CD4-positive, alpha-beta T cell treated with Interleukin-15 for 1 hour (primary cell): ENCODE measurements at places on chromosomes 7 and 10.
A peak's percentile ranks its signal among the peaks of the same experiment; 100 is the strongest.

DNA sequence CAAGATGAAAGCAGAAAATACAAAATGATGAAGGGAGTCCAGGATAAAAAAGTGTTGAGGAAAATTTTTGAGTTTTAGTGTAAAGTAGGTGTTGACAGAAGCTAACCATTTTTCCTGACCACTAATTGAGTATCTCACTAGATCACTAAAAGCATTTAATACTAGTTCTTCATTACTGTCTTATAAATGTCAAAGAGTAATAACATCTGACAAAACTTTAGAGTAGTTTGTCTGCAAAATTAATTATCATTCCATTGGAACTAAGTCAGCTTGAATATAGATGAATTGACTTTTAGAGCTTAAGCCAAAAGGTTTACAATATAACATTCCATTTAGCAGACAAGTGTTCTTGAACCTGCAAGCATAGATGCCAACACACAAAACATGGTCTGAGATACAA lies 232.9 kb downstream of the FOXP2 start:
- DNase-seq = no peak

DNA sequence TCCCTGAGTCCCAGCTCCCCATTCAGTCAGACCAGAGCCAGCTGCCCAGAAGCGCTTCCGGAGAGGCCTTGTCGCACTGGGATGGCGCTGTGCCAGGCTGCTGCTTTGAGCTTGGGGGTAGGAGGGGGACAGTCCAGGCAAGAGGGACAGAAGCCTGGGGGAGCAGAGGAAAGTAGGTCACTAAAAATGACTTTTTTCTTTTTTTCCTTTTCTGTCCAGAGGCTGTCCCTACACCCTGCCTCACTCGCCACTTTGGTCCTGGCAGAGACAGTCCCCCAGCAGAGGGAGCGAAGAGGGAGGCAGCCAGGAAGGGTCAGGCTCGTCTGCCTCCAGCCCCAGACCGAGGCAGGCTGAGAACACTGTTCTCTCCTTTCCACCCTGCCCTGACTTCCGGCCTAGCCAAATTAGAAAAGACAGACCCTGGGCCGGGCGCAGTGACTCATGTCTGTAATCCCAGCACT lies 15.8 kb upstream of the TRIM8 start:
- DNase-seq = no peak

DNA sequence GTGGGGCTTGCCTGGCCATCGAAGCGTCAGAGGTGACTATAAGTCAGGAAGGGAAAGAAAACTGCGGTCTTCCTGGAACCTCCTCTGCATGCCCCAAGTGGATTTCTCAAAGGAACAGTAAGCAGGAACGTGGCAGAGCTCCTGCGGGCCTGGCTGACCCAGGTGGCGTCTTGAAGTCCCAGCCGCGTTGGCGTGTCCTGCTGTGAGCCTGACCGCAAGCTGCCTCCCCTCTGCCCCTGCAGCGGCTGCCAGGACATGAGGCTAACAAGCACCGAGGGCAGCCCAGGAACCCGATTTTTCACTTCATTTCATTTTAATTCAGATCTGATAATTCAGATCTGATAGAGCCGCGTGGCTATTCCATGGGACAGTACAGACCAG lies 55.4 kb downstream of the NKX6-2 start:
- no peak for DNase-seq

- no peak for DNase-seq
Observed at GRCh38 chr10:34219753-34220548, 595.1 kb downstream of the PARD3 start.

DNA sequence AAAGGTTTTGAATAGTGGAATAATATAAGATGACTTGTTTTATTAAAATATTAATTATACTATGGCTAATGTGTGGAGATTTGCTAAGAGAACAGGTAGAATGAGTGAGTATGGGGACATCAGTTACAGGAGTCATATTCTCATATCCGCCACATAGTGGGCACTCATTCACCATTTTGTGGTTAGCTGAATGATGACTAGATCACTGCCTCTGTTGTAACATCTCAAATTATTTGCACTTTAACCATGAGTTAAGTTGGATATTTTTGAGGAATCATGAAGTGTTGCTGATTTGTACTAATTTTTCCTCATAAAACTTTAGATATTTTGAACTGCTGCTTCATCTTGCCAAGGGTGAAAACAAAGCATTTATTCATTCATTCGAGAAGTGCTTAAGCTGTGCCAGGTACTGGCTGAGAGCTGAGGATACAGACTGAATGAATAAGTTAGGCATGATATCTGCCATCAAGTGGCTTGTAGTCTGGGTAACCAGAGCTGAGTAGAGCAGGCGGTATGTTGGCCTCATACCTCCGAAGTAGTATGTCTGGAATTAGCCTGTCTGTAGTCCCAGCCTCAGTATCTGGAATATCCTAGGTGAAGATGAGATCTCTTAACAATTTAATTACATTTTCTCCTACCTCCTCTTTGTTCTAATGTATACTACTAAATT lies 100.5 kb downstream of the ZEB1 start:
- DNase-seq = no peak

DNA sequence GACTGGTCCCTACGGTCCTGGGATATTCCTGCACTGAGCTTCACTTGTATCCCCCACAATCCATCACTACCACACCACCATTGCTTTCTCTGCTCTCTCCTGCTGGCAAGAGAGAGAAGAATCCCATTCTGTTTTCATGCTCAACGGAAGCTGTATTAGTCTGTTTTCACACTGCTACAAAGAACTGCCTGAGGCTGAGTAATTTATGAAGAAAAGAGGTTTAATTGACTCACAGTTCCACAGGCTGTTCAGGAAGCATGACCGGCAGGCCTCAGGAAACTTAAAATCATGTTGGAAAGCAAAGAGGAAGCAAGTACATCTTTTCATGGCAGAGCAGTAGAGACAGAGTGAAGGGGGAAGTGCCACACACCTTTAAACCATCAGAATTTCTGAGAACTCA lies 260.4 kb upstream of the LYZL1 start:
- DNase-seq = no peak

DNA sequence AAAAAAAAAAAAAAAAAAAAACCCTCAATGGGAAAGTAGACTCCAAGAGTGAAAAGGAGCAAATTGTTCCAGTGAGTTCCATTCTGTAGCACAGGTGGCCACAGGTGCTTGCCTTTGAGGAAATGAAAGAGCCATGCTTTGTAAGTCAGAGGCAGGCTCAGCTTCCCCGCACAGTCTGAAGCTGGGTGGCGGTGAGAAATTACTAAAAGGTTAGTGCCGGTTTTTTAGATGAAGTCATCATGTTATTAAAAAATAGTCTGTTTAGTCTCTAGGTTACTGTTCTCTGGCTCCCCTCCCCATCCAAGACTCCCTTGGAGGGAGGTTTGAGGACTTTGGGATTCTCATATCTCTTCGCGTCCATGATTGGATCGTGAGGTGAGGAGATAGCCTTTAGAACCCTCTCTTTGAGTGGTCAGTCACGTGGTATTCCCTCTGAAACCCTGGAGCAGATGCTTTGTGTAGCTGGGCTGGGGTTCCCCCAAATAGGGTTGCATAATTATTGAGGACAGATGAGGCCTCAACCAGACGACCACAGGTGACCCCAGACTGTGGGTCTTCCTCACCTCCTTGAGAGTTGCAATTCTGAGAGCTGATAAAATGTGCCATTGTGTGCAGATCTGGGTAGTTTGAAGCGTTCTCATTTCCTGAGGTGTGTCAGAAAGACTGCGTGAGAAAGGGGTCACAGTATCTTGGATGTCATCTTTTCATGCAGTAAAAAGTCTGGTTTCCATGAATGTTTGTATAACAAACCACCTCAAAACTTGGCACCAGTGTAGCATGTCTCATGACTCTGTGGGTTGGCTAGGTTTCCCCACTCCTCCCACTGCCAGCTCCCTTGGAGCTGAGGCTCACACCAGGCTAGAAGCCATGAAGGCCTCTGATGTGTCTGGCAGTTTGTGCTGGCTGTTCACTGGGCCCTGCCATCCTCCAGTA lies 27.1 kb downstream of the OGDH start:
- DNase-seq = peak; percentile 73

GRCh38 chr10:87053577-87054181 lies 33.6 kb downstream of the FAM25A start:
- DNase-seq = no peak

DNA sequence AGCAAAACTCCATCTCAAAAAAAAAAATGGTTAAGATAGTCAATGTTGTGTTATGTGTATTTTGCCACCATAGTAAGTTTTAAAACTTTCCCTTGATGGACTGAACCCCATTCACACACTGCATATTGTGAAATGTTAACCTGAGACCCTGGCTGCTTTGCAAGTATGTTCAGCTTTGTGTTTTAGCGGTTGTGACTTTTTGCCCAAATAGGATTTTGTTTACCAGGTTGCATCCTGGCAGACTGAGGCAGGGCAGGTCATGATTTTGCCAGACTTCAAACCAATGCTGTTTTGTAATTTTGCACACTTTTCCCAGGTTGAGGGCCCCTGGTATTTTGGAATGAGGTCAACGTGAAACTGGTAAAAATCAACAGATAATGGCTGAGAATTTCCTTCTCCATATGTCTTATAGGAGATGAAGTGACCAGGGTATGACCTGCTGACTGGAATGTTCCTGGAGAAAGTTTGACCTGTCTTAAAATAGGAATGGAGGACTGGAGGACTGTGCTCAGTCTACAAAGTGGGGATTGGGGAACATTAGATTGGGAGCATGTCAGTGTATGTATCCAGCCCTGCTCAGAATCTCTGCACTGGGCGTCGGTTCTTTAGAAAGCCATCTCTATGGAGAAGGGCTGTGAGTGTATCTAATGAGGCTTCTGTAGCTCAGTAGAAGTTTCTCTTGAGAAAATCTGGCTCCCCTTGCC lies 76.2 kb downstream of the LRGUK start:
- no peak for DNase-seq

GRCh38 chr10:113939212-113939860 lies 84.9 kb downstream of the NHLRC2 start:
- DNase-seq = no peak

DNA sequence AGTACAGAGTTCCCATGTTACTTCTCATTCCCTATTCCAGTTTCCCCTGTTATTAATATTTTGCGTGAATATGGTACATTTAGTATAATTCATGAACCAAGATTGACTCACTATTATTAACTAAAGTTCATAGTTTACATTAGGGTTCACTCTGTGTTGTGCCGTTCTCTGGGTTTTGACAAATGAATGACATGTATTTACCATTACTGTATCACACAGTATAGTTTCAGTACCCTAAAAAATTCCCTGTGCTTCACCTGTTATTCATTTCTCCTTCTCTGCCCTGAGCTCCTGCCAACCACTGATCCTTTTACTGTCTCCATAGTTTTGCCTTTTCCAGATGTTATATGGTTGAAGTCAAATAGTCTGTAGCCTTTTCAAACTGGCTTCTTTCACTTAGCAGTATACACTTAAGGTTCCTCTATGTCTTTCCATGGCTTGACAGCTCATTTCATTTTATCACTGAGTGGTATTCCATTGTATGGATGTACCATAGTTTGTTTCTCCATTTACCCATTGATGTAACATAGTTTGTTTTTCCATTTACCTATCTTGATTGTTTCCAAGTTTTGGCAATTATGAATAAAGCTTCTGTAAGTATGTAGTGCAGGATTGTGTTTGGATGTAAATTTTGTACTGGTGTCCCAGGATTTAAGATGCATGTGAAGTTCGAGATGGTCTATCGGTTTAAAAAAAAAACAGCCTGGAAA lies 58.8 kb downstream of the CDK14 start:
- DNase-seq = no peak

DNA sequence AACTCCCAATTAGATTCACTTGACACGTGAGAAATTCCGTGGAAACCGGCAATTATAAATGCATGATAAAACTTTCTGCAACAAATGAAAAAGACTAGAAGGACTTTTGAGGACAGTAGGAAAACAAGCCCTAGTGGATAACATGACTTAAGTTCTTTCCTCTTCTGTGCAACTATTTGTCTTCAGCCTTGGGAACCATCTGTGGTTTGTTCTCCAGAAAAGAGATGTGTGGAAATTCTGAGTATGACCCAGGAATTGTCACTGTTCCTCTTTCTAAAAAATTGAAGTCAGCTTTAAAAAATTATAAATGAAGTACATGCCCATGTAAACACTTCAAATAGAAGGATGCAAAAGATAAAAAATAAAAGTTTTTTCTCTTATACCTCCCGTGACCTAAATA lies 128.6 kb upstream of the SVIL start:
- no peak for DNase-seq

- no peak for DNase-seq
Observed at GRCh38 chr7:39367943-39368342, 198.3 kb upstream of the YAE1 start.

DNA sequence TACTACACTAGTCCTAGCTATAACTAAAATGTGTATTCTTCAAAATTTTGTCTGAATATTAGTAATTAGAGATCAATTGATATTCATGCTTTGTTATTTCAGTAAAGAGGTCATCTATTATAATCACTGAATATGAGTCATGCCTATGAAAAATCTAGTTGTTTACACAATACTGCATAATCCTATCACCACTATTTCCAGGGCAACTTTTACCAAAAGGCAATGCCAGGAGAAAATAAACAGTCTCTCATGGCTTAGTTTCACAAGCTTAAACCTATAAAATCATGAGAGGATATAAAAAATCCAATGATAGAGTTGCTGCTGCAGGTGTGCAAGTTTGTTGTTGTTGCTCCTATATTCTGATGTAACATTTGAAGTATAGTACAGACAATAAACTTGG lies 149.9 kb upstream of the COL1A2 start:
- DNase-seq = no peak

DNA sequence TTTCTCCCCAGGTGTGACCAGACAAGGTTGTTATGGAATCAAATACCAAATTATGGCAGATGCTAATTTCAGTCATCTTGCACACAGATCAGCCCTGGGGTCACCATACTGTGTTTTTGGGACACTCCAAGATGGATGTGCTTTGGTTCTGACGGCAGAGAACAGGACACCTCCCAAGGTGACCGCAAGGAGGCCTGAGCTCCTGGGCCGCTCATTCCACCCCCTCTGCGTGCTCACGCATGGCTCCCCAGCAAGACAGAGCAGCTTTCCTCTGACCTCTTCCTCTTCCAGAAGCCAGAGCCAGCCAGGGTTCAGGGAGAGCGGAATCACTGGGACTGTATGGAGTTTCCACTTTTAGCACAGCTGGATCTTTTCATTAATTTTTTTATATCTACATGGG lies 402.8 kb downstream of the DNAJB6 start:
- DNase-seq = no peak

DNA sequence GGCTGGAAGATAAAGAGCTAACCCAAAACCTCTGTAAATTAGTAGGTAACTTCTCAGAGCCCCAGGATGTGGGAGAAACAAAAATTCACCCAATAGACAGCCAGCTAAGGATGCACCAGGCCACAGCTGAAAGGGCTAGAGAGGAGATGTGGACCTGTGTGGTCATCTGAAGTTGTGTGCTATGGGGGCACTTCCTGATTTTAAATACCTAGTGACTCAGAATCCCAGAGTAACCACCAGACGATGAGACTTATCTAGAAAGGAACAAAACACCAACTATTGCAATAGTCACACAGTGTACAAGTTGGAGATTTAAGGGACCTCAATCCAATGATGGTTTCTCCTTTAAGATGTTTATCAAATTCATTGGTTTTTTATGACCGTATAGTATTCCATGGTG lies 408.3 kb upstream of the ANKRD30A start:
- DNase-seq = no peak

- DNase-seq = no peak
Observed at GRCh38 chr7:66575398-66575797, 53.3 kb upstream of the KCTD7 start.
